Activated CD4-positive, CD25-positive, alpha-beta regulatory T cell treated with anti-CD3 and anti-CD28 coated beads, Interleukin-2, amount 50 U/mL, for 72 hours (primary cell): ENCODE measurements at places on chromosomes 7 and 10.

- DNase-seq, result no peak
These were observed 1.8 kb downstream of the INPP5A start for GRCh38 chr10:132539431-132539839.

DNA sequence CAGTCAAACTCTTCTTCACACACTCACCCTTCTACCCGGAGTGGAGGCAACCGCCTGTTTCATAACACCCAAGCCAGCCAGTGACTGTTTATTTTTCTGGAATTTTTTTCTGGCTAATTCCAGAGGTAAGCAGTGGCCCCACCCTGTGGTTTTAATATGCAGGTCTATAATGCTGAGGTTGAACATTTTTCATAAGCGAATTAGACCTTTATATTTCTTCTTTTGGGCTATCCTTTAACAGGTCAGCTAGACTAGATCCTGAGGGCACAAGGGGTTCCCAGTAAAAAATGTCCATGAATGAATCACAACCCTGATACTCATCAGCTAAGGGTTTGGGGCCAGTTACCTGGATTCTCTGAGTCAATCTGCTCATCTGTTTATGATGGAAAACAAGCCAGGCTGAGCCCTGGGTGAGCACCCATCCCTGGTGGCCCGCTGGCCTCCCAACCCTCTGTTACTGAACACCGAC lies 76.2 kb downstream of the GRB10 start:
- DNase-seq, result no peak

GRCh38 chr7:150631866-150632864 lies at the start of gene GIMAP6:
Gene GIMAP6, minus strand, starts transcription at chr7:150632385. Its CDS starts 2,243 bp downstream, at chr7:150630142.
- peak; percentile 41 for DNase-seq

GRCh38 chr7:41974870-41975557 lies 262.0 kb downstream of the GLI3 start:
- DNase-seq, result no peak

DNA sequence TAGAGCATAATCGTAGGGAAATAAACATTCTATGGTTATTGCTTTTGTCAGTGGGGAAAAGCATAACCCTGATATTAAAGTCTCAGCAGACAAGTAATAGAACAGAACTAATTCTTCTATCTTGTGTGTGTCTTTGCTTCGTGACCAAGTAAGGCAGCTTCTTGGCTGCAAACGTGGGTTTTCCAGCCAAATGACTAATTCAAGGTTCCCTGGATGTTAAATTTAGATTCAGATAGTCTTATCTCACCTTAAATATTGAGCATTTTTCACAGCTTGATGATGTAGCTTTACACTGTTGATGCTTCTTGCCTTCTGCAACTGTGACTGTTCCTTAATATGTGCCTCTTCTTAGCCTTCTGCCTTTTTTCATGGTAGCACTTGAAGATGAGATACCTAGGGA lies 113.0 kb downstream of the EXOC4 start:
- DNase-seq, result no peak

GRCh38 chr10:35006836-35007235 lies 83.3 kb downstream of the CUL2 start:
- no peak for DNase-seq

DNA sequence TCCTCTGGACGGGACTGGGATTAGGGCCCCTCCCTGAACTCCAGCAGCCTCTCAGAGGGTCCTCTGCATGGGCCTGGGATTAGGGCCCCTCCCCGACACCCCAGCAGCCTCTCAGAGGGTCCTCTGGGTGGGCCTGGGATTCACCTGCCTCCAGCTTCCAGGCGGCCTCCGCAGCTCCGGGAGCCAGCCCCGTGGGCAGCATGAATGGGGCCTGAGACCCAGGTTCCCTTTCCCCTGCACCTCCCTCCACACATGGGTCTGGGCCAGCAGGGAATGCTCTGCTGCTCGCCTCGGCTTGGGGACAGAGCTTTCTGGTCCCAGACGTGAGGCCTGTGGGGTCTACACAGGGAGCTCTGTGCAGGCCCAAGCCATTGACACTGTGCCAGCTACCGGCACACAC lies 5.5 kb downstream of the TUBGCP2 start:
- no peak for DNase-seq

DNA sequence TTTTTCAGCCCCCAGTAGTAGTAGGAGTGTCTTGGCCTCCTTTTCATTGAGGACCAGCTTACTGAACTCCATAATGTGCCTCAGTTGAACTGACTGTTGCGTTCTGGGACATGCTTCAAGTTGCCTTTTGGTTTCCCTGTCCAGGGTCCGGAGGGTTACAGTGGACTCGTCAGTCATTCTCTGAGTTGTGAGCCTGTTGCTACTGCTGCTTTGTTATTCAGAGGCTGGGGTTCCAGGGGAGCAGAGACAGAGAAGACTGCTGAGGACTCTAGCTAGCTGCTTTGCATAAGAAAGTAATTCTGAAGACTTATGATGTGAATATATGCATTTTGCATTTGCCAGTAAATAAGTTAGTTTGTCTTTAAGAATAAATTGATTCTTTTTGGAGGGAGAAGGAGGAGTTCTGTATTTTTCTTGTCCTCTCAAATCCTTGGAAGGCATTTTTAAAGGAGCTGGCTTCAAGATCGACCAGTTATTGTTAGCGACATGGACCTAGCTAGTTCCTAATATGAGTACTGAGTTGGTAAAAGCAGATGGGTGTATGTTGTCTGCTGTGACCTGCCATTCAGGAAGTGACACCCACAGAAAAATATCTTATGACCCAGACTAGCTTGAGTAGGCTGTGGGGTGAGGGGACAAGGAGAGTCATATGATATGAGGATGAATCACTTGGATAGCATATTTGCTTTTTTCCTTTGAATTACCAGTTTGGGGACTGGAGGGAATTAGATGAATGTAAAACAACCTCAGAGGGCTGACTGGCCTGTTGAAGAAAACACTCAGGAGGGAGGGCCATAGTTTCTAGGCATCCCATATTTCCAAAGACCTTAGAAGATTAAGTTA lies 8.3 kb downstream of the PI4K2A start:
- DNase-seq, result no peak

GRCh38 chr7:29937132-29937531 lies 52.5 kb downstream of the SCRN1 start:
- DNase-seq, result no peak

GRCh38 chr10:32661346-32661745 lies 215.4 kb downstream of the CCDC7 start:
- DNase-seq, result no peak

DNA sequence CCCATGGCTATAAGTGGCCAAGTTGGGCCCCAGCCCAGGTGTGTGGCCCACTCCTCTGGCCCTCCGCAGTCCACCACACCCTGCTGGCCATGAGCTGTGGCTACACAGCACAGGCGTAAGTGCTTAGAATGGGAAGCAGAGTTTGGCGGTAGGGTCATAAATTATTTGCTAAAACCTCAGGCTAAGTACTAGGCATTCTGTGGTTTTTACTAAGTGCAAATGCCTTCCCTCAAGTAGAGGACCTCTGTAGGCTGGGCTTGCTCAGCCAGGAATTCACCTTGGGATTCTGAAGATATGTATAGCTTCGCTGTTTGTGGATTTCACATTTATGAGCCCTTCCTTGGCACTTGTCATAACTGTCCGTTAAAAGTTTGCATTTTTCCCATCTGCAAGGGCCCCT lies 44.8 kb upstream of the LOXL4 start:
- DNase-seq, result no peak

- DNase-seq, result no peak
These were observed 243.2 kb downstream of the SNX10 start for GRCh38 chr7:26534649-26535482.

DNA sequence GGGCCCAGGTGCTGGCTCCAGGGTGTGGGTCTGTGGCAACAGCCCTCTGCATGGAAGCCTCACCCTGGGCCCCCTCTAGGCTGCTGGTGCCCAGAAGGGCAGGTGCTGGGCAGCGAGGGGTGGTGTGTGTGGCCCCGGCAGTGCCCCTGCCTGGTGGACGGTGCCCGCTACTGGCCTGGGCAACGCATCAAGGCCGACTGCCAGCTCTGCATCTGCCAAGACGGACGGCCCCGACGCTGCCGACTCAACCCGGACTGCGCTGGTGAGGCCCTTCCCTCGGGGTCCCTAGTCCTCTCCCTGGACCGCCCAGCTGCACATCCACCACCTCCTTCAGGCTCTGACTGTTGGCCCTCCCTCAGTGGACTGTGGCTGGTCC lies 18.8 kb upstream of the ZNF467 start:
- DNase-seq, result no peak

DNA sequence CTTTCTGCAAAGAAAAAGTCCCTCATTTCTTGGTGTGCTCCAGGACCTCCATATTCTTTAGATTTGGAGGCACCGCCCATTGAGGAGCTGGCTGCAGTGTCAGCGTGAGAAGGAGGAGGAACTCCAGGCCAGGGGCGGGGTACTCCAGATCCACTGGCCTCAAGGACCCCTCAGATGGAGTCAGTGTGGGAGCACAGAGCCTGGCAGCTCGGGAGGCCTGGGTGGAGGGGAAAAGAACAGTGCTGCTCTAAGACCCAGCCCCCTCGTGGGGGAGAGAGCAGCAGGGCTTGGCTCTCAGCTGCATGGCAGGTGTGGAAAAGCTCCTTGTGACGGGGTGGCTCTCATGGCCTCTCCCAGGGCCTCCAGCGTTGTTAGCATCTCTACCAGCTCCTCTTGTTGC lies 70.5 kb downstream of the ITGB1 start:
- no peak for DNase-seq

DNA sequence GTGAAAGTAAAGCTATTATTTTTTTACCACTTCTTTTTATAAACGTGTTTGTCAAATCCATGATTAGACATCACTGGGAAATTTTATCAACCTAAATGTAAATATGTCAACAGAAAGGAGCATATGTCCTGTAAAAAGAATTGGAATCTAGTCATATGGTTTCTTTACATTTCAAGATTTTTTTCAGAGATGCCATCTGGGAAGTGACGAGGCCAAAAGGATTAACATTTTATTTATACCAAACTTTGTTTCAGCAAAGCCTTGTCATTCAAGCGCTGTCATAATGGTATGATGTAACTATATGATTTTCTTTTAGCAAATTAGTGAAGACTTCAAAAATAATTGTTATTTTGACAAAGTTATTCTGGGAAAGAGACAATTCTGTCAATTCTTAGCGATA lies 117.3 kb downstream of the SEMA3A start:
- no peak for DNase-seq

- DNase-seq, result no peak
These were observed 81.6 kb upstream of the PFKP start for GRCh38 chr10:2985729-2986232.

DNA sequence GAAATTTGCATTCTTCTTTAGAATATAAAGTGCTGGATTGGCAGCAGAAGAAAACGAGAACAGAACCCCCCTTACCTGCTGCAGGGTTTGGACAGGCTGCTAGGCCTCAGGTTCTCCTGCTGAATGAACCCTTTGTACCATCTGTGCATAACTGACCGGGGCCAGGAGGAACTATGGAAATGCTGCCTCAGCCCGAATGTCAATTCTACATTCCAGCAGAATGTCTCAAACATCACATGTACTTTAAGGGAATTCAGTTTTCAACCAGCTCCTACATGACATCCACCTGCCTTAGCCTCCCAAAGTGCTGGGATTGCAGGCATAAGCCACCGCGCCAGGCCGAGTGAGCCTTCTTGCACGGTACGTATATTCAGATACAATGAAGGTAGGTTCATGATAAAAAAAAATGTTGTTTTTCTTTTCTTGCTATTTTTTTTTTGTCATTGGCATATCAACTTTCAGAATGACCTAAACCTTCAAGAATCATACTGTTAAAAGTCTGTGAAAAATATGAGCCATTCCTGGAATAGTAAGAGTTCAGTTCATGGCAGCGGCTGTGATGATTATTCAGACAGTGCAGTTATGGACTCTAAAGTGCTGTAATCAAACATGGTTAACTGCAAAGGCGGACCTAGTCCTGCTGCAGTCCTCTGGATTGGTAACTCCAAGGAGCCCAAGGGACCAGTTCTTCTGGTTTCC lies 84.4 kb upstream of the TNS3 start:
- DNase-seq, result no peak

GRCh38 chr7:28517606-28518005 lies 105.3 kb downstream of the CREB5 start:
- no peak for DNase-seq

DNA sequence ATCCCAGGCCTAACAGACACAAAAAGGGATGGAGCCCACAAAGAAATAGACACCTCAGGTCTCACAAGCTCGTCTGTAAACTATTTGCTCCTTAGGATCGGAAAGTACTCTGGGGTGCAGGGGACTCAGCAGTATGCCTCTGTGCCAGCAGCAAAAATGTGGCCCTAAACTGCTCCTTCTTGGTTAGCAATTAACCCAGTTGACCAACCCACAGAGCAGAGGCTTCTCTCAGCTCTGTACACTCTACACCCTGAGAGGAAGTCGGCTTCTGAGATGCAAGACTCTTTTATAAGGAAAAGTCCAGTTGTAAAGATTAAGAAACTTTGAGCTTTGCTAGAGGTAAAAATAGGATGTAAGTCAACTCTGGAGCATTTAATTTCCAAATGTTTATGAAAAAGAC lies 156.3 kb upstream of the PRSS58 start:
- no peak for DNase-seq

GRCh38 chr10:29784175-29784773 lies 149.5 kb upstream of the SVIL start:
- DNase-seq, result no peak

- no peak for DNase-seq
These were observed 14.6 kb upstream of the ZEB1 start for GRCh38 chr10:31304291-31304970.

- peak; percentile 51 for DNase-seq
These were observed 64.4 kb downstream of the BPGM start for GRCh38 chr7:134710854-134711624.

- DNase-seq, result no peak
These were observed 209.2 kb downstream of the C7orf25 start for GRCh38 chr7:42702647-42703046.

DNA sequence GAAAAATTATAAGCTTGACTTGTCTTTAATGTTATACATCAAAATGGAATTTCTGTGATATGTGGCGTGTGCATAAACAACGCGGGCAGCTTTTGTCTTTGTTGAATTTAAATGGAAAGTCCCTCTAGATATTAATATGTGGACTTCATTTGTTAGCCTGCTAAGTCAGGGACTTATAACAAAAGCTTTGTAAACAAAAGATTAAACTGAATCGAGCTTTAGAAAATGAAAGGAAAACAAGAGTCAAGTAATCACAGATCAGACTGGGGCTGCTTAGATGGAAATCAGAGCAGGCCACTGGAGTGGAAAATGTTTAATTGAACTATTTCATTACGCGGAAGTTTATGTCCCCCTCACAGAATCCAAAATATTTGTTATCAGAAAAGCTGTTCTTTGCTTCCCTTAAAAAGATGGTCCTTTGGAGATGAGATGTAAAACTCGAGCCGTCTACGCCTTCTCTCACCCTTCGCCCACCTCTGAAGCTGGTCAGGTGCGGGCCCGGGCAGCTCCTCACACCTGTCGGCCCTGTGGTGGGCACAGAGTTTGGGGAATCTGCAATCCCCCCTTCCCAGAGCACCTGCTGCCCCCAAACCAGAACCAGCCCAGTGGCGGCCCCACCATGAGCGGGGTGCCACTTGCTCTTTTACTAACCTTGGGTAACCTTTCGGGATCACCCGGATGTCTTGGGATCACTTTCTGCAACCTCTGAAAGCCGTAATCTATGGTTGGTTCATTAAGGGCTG lies 116.2 kb downstream of the EBF3 start:
- no peak for DNase-seq

DNA sequence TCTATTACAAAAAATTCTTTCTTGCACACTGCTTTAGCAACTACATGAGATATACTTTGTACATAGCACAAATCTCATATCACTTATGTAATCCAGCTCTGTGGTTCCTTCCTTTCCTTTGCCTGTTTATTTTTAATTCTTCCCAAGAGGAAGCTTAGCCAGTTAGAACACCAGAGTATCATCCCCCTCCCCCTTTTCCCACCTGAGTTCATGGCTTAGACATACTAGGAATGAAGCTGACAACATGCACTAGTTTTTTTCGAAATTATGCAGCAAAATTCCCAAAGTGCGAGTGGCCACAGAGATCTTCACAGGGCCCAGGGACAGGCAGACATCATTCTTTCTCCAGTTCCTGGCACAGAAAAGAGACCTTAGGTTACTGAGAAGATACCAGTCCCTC lies 17.8 kb downstream of the CAV1 start:
- DNase-seq, result no peak
